ENCODE measurements at places on chromosomes 7 and 10.

DNA sequence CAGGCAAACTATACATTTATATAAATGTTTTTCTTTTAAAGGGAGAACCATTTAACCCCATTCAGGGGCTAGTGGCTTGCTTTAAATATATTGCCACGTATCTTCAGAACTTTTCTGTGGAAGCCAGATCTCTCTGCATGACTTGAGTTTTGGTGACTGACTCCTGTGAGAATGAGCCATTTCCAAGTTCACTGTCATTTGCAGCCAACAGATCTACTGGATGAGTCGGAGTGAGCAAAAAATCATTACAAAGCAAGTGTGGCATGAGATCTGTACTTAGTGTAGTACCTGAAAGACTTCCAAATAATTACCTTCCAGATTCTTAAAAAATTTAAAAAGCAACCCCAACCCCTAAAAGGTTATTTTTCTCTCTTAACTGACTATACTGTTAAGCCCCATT lies 45.6 kb downstream of the PDSS1 start:
- no peak for DNase-seq

GRCh38 chr7:70415179-70415972 lies 716.6 kb upstream of the GALNT17 start:
- DNase-seq, result no peak

- no peak for DNase-seq
These were observed 17.4 kb downstream of the TRIM8 start for GRCh38 chr10:102661658-102662028.

DNA sequence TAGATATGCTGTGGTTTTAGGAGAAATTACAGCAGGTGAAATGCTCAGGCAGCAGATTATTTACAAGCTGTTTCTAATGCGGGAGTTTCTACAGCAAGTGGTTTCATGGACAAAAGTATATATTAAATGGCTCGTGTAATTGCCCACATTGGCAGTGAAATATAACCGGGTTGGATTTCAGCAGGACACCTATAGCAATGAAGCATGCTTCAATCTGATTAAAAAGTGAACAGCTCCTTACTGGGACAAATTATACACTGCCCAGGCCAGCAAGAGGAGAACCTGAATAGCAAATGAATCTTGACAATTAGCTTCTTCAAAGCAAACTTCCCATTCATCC lies 35.2 kb upstream of the LYZL1 start:
- no peak for DNase-seq

DNA sequence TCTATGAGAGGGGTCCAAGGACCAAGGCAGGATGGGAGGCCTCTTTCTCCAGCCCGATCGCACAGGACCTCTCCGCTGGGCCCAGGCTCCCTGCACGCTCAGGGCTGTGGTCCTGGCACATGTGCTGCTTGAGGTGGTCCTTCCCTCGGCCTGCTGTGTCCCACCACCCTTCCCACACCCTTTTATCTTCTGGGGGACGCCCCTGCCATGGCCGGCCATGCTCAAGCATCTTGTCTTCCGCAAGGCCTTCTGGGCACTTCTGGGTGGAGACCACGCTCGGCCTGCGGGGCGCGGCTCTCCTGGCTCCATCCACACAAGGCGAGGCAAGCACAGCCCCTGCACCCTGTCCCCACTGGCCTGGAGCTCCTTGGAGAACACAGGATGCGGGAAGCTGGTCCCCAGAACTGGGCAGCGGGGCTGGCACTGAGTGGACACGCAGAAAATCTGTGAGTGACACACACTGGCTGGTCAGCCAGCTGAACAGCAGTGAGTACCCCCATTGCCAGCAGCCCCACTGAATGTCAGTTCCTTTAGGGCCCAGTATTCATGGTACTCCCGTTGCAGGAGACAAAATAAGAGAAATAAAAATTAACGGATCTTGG lies 115.9 kb downstream of the TCERG1L start:
- DNase-seq, result no peak
